D341Med (cell line): ENCODE measurements at places on chromosomes 5 and 9.

DNA sequence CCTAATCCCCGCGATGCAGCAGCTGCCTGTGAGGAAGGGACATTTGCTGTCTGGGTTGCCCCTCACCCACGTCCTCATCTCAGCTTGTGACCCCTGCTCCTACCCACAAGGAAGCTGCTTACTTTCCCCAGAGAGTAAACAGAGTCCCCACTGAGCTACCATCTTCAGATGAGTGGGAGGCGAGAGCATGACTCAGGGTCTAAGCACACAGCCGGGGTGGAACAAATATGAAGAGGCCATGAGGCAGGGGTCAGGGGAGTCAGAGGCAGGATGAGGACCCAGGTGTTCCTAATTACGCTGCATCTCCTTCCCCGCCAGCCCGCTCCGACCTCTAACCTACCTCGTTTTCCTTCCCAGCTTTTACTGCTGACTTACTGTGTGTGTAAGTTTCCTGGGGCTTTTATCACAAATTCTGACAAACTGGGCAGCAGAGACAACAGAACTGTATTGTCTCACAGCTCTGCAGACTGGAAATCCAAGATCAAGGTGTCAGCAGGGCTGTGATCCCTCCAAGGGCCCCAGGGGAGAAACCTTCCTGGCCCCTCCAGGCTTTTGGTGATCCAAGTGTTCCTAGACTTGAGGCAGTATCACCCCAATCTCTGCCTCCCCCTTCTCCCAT is 94.0 kb upstream of the DNAH5 start:
- DNase-seq = no peak

DNA sequence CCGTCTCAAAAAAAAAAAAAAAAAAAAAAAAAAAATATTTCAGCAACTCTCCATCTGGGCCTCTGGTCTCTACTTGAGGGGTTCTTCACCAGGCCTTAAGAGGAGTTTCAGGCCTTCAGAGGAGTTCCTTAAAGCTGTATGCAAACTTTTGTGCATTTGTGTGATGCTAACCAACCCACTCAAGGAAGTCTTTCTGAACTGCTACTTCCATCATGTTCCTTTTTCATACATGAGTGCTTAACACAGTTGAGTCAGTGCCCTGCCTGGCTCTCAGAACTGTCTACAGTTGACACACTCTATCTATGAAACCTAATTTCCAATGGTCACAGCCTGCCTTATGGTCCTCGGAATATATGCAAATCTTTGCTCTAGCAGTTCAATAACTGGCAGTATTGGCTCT is 146.5 kb downstream of the MEF2C start:
- DNase-seq = no peak

GRCh38 chr9:128026255-128026772 is 40.8 kb downstream of the NAIF1 start:
- DNase-seq = no peak

DNA sequence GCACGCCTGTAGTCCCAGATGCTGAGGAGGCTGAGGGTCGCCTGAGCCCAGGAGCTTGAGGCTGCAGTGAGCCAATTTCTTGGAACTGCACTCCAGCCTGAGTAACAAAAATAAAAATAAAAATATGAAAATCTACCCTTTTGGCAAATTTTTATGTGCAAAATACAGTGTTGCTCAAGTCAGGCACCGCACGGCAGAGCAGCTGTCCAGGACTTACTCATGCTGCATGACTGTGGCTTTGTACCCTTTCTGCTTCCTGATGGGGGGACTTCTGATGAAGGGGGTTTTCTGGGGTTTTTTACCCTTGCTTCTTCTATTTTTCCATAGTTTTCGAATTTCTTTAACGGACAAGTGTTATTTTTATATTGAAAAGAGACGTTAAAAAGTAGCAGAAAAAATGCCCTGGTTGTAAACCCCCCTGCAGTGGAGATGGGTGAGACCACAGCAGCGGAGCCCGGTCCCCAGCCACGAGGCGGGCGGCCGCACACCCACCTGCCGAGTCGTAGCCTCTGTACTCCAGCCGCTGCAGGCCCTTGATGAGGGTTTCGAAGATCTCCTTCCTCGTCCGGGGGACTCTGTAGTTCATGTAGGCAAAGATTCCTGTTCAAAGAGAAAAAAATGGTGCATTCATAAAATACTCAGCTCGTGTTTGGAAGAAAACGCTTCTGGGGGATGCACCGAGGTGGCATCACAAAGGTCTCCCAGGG is 15.0 kb downstream of the GFPT2 start:
- no peak for DNase-seq
